ENCODE measurements at places on chromosomes 16 and 17.
A peak's percentile ranks its signal among the peaks of the same experiment; 100 is the strongest.

GRCh38 chr16:50071075-50071671, 5.4 kb downstream of the HEATR3 start:
- no peak for DNase-seq
- no peak overlapping the region for H3K27ac ChIP-seq
- H3K4me3 ChIP-seq: no peak overlapping the region
- no peaks in the 10 kb centered on the region for H3K27me3 ChIP-seq

- H3K36me3 ChIP-seq: no peaks in the 10 kb centered on the region
- no peaks in the 10 kb centered on the region for H3K4me1 ChIP-seq
- no peak overlapping the region for H3K27ac ChIP-seq
- DNase-seq: peak; percentile 38
Observed at GRCh38 chr17:49880291-49881053, 32.6 kb upstream of the TAC4 start.

GRCh38 chr17:49483599-49484509, 11.2 kb upstream of the NGFR start:
- no peaks in the 10 kb centered on the region for H3K36me3 ChIP-seq
- no peak for DNase-seq
- no peak overlapping the region for H3K27ac ChIP-seq
- no peak overlapping the region for H3K4me3 ChIP-seq
- H3K27me3 ChIP-seq: peaks cover 21% of the 10 kb centered on the region
- H3K4me1 ChIP-seq: no peaks in the 10 kb centered on the region

GRCh38 chr16:29994600-29995323, 655 bp downstream of the HIRIP3 start:
- H3K4me3 ChIP-seq: peak overlapping the region; percentile 96
- H3K27me3 ChIP-seq: no peaks in the 10 kb centered on the region
- DNase-seq: peak; percentile 83
- H3K4me1 ChIP-seq: peaks cover 37% of the 10 kb centered on the region
